Dorsolateral prefrontal cortex (tissue), 122 donors: ENCODE measurements at places on chromosomes 3 and 15.
A peak's percentile ranks its signal among the peaks of the same experiment; 100 is the strongest.

- no peak for DNase-seq
Observed at GRCh38 chr3:124748560-124749198, 18.4 kb downstream of the UMPS start.

DNA sequence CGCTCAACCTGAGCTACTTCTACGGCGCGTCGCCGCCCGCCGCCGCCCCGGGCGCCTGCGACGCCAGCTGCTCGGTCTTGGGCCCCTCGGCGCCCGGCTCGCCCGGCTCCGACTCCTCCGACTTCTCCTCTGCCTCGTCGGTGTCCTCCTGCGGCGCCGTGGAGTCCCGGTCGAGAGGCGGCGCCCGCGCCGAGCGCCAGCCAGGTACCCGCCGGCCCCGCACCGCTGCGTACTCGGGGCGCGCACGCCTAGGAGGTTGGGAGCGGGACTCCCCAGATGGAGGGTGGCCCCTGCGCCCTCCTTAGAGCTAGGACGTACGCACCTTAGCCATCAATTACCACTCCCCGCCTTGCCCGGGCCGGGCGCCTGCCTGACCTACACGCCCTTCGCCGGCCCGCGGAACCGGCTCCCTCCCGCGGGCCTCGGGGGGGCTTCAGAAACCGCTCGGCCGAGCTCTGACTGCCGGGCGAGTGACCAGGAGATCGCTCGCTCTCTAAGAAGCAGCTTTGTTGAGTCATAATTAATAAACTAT lies 466 bp downstream of the NFKBIZ start:
- peak; percentile 33 for DNase-seq

DNA sequence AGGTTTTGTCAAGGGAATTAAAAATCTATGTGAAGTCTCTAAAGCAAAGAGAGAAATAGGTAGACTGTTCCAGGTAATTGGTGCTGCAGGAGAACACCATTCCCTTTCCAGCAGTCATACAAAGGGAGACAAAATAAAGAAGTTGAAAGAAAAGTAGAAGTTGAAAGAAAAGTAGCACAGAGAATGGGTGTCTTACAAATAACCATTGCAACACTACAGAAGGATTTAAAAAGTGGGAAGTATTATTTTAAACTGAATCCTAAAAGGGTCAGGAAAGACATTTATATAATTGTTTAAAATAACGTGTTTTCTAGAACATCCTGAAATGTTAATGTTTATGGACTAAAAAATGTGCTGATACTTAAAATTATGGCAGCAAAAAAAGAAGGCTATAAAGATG lies 223.8 kb downstream of the RSRC1 start:
- DNase-seq: no peak

DNA sequence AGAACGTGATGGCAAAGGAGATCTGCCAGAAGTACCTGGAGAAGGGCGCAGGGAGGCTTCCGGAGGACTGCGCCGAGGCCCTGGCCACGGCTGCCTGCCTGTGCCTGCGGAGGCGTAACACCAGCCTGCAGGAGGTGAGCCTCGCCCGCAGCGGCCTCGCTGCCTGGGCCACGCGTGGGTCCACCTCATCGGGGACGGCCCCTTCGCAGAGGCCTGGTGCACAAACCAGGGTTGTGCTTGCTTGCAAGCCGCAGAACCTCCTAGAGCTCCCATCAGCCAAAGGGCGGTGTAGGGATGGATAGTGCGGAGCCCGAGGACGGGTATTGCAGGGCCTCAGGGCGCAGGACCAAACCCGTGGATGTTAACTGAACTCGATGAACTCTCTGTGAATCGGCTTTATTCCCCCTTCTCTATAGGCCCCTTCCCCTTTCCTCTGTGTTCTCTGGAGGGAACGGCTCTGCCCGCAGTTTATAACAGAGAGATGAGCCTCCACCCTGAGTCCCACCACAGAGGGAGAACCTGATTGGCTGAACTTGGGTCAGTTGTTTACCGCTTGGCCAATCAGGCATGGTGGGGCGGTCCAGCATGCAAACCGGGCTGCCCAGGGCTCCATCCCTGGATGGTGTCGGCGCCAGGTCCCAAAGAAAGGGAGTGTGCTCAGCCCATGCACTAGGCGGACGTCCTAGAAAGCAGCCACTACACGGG lies 13.6 kb upstream of the TATDN2 start:
- no peak for DNase-seq

GRCh38 chr15:58524247-58524646 lies 92.5 kb downstream of the LIPC start:
- DNase-seq: no peak

- DNase-seq: no peak
Observed at GRCh38 chr3:150225986-150226385, 182.1 kb upstream of the TSC22D2 start.

DNA sequence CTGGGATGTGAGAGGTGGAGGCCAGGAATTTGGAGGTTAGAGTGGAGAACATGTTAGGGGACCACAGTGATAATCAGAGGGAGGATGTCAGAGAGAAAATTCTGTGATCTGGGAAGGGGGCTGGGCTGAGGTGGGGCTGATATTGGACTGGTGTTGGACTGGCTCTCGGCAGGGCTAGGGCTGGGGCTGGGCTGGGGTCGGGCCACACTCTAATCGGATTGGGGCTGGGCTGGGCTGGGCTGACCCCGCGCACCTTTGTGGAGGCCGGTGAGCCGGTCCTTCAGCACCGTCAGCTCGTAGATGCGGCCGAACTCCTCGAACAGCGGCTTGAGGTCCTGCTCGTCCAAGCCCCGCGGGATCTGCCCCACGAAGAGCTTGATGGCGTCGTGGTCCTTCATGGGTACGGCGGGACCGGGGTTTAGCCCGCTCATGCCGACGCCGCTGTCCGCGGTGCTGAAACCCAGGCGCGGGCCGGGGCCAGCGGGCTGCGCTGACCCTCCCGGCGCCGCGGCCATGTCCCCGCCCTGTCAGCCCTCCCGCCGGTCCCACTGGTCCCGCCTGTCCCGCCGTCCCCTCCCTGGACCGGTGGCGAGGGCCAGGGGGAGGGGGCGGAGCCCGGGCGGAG lies 485 bp downstream of the CELF6 start:
- peak; percentile 41 for DNase-seq

DNA sequence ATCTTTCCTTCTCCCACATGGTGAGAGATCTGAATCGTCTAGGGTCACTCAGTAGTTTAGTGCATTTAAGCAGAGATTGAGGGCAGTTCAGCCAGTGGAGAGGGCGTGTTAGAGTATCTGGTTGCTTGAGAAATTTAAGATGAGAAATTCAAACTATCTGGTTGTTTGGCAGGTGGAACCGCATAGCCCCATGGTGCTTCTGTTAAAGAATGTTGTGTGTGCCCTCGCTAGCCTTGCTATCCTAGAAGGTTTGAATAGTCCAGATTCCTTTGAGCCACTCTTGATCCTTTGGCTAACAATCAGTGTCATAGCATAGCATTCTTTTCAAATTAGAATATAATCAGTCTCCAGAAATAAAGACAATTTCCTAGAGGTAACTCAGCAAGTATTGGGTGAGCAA lies 32.1 kb downstream of the ABHD17C start:
- no peak for DNase-seq

- DNase-seq: no peak
Observed at GRCh38 chr3:48614044-48614443, 4.6 kb upstream of the UQCRC1 start.

GRCh38 chr3:186216900-186217819 lies 108.3 kb upstream of the ETV5 start:
- no peak for DNase-seq

DNA sequence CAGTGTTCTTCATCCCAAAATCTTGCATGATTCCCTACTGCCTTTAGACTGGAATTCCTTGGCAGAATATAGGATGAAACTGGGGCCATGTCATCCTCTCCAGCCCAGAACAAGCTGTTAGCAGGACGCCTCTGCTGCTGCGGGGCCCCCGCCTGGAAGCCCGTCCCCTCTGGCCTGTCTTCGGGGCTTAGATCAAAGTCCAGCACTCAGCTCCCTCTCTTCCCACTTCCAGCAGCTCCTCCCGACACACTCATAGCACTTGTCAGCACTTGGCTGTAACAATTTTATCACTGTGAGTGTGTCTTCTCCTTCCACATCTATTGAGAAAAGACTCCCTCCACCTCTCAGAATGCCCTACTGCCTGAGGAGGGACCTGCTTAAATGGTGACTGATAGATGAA lies 112.0 kb upstream of the HACD2 start:
- DNase-seq: no peak

GRCh38 chr15:33380406-33380805 lies 69.6 kb downstream of the RYR3 start:
- DNase-seq: no peak

DNA sequence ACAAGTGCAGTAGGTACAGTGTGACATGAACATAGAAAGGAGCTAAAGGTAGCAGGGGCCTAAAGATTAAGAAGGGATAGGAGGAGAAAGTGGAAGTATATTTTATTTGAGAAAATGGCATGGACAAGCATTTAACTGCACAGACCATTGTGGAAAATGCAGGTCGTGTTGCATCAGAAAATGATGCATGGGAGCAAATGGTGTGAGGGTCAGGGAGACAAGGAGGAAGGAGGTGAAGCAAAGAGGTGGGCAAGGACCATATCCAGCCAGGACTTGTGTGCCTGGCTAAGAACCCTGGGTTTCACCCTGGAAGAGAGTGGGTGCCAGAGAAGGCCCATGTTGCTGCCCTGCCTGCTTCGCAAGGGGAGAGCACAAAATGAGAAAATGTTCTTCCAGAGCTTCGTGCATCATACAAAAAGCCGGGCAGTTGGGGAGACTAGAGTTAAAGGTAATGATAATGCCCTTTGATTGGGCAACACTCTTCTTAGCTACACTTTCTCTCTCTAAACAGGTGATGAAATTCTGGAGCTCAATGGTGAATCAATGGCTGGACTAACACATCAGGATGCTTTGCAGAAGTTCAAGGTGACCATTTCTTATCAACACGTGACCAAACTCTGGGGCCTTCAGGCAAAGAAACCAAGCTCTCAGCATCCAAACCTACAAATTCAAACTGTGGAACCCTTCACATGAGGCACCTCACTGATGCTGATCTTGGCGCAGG lies 45.5 kb downstream of the STARD5 start:
- no peak for DNase-seq

DNA sequence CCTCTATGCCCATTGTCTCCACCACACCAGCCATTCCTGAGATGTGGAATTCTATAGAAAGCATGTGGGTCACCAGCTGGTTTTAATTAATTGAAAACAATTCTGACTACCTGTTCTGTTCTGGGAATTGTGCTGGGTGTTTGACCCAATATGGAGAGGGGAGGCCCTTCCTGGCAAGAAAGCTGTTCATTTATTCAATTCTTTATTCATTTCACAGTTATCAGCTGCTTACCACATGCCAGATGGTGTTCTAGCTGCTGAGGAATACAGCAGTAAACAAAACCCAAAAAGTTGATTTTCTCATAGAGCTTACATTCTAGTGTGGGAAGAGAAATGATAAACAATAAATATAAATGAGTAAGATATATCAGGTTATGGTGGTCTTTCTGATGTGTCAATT lies 296.1 kb upstream of the RASGRP1 start:
- no peak for DNase-seq

DNA sequence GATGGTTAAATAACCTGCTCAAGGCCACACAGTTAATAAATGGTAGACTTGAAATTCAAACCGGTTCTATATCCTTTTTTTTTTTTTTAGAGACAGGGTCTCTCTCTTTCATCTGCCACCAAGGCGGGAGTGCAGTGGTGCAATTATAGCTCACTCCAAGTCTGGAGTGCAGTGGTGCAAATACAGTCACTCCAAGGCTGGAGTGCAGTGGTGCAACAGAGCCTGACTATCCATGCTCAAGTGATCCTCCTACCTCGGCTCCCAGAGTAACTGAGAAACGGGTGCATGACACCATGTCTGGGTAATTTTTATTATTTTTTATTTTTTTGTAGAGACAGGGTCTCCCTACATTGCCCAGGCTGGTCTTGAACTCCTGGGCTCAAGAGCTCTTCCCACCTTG lies 23.4 kb downstream of the DPP8 start:
- no peak for DNase-seq

DNA sequence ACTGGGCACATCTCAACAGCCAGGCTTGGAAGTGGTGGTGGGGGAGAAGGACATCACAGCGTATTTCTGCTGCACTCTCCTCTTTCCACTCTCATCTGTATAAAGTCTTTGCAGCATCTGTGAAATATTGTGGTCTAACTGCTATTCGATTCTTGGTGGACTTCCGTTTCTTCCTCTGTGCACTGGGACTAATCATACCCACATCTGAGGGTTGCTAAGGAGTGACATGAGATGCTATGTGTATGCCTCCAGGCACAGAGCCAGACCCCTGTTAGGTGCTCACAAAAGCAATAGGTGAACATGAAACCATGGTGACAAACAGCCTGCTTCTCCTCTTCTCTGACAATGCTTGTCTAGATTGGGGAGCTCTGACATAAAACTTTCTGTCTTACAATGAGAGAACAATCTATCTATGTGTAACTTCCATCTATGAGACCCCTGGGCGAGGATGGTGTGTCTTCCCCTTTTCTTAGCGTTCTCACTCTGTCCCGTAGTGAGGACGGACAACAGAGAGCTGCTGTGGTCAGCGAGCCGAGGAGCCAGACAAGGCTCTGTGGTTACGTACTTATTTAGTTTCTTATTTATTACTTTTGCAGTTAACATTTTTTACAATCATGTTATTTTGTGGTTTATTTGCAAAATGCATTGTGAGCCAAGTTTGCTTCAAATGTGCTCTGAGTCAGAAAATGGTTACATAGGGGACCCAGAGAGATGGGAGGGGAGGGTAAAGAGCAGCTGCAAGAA lies 196.7 kb upstream of the TPRG1 start:
- no peak for DNase-seq

DNA sequence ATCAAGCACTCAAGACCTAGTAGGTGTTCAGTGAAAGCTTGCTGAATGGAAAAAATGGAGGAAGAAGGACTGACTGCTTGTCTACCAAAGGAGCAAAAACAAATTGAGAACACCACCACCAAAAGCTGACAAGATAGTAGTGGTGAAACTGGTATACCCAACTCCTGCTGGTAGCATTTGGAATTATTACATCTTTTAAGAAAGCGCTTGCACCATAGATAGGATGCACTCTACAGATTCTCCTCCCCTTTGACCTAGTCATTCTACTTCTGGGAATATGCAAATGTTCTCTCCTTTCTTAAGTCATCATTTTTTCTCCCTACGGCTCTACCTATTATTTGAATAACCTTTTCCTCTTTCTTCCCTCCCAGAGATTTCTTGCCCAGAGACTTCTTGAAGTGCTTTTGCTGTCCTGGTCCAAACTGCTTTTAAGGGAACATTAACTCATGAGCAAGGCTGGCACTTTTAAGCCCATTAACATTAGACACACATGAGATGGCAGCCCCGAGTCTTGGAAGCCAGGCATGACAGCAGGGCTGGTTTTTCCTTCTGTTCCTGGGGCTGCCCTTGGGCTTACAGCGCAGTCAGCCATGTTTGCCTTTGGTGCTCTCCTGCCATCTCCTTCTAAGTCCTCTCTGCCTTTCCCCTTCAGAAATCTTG lies 75.0 kb upstream of the TLE3 start:
- no peak for DNase-seq

DNA sequence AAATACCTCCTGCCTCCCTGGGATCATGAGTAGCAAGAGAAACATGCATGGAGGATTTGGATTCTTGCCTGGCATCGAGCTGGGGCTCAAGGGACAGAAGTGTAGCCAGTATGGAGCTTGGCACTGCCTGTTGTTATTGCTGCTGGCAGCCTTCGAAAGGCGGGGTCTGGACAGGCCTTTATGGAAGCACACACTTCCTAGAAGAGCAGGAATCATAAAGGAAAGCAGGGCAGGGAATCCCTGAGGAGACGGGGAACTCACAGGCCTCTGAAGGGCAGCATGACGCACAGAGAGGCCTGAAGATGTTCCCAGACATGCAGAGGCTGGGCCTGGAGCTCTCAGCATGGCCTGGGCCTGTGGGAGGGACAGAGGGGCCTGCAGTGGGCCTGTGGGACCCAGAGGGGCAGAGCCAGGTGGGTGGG lies 18.6 kb upstream of the SLC41A3 start:
- peak; percentile 26 for DNase-seq
